ENCODE measurements at places on chromosomes 16 and 17.
A peak's percentile ranks its signal among the peaks of the same experiment; 100 is the strongest.

GRCh38 chr16:79601092-79601930 lies 774 bp upstream of the MAF start:
- DNase-seq: no peak

GRCh38 chr17:81908793-81909192 lies 2.4 kb downstream of the PCYT2 start:
- no peak for DNase-seq

- DNase-seq: no peak
Observed at GRCh38 chr17:50604513-50604912, 30.2 kb upstream of the ABCC3 start.

DNA sequence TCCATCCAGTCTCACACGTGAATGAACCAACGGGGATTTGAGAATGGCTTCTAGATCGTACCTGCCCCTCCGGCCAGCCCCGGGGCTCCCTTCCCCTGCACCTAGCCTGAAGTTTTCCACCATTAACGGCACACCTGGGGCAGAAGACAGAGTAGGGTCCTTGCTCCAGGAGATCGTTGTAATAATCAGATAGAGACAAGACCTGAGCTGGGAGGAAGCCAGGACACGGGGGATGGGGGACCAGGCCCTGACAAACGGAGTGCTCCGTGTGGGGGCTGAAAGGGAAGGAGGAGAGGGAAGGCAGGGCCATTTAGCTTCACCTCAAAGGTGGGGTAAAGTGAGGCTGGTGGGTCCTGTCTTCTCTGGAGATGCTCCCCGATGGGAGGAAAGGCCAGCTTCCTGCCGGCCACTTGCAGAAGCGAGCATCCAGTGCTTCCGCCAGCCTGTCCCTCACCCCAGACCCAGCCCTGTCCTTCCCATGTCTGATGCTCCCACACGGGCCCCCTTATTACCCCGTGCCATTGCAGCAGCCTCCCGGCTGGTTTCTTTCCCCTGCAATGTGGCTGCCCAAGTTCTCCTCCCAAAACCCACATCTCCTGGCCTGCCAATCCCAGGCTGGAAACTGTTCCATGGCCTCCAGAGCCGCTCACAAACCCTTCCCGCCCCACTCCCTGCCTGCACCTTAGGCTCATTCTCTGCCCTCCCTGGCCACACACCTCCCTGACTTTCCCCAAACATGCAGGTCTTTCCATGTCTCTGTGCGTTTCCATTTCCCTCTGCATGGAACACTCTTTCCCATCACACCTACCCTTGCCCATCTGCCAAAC lies 79.3 kb downstream of the MRC2 start:
- no peak for DNase-seq

GRCh38 chr17:3048727-3049471 lies 14.5 kb downstream of the OR1D5 start:
- DNase-seq: peak; percentile 68

DNA sequence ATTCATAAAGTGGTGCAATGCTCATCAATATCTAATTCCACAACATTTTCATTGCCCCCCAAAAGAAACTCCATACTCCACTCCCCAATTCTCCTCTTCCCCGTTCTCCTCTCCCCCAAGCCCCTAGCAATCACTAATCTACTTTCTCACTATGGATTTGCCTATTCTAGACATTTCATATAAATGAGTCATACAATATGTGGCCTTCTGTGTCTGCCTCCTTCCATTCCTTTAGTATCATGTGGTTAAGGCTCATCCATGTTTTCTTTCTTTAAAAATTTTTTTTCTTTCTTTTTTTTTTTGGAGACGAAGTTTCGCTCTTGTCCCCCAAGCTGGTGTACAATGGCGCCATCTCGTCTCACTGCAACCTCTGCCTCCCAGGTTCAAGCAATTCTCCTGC lies 56.3 kb upstream of the HAS3 start:
- no peak for DNase-seq

DNA sequence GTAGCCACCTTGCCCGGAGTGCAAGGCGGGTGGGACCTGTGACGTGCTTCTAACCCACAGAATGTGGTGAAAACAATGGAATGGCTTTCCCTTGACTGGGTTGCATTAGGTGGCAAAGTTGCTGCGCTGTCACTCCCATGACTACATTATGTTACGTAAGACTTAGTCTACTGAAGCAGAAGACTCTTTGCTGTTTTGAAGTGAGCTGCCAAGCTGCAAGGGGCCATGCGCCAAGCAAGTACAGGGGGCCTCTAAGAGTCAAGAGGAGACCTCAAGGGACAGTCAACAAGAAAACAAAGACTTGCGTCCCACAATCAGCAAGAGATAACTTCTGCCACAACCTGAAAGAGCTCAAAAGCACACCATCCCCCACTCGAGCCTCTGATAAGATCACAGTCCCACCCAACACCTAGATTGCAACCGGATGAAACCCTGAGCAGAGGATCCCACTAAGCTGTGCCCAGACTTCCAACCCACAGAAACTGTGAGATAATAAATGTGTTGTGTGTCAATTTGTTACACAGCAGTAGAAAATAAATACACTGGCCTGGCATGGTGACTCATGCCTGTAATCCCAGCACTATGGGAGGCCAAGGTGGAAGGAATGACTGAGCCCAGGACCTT lies 16.5 kb downstream of the ANKRD11 start:
- DNase-seq: no peak

DNA sequence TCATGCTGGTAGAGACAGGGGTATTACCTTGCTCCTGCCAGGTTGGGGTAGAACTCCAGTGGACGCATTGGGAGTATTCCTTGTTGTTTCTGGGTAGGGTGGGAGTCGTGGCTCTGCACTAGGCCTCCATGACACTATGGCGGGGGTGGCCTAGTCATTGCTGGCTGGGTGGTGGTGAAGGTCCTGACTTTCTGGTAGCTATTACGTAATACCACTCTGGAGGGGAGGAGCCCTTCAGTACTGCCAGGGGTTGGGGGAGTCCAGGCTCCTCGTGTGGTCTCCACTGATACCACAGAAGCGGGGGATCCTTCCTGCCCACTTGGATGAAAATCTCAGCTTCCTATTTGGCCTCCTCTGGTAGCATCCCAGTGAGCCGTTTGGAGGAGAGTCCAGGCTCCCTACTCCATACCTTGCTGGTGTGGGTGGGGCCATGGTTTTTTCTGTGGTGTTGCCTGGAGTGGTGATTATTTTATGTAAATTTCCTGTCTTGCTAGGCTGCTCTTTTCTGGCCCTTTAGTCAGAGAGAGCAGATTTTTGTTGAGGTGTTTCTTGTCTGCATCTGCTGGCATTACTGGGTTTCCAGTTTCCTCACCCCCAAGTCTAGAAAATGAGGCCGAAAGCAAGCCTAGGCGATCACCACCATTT lies 65.8 kb upstream of the GNG13 start:
- DNase-seq: no peak
